ENCODE measurements at places on chromosomes 7 and 10.

- no peak for DNase-seq
Measured at GRCh38 chr7:121259826-121260225, 69.0 kb upstream of the WNT16 start.

DNA sequence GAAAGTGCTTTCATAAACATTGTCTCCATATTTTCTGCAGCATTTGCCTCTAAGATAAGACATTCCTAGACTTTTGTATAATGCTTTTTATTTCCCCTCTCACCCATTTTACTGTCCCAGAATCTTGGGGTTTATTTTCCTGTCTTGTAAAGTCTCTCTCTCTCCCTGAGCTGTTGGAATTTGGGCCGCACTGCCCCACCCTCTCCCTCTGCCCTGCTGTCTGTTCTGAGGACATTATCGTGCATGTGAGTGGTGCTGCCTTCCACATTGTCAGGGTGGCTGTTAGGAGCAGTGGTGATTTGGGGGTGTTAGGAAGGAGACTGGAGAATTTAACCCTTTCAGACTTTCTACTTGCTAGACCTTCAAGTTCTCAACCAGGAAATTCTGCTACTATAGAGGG lies 16.7 kb downstream of the LRMDA start:
- DNase-seq, result no peak

DNA sequence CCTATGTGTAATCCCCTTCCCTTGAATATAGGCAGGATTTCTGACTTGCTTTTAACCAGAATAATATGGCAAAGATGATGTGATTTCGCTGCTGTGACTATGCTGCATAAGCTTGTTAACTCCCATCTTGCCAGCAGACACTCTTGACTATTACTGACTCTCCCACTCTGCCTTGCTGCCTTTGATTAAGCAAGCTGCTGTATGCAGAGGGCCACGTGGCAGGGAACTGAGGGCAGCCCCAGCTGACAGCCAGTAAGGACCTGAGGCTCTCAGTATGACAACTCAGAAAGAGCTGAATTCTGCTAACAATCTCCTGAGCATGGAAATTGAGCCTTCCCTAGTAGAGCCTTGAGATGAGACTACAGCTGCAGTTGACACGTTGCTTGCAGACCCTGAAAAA lies 279.4 kb upstream of the CACNA2D1 start:
- DNase-seq, result no peak

DNA sequence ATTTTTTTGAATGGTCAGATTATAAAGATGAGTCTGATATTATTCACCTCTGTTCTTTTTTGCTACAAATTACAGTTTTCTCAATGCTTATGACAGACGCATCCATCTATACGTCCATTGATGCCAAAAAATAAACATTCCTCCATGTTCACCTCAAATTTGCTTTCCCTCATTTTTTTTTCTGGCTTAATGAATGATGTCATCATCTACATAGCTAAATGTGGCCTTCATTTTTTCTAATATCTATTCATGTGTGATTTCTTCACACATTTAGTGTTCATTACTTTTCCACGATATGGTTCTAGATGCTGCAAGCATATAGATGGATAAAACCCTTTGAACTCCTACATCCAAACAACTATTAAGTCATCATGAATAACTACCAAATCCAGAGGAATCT lies 163.1 kb downstream of the MAGI2 start:
- no peak for DNase-seq

GRCh38 chr7:84801396-84801795 lies 385.5 kb downstream of the SEMA3D start:
- no peak for DNase-seq

All from HFF-Myc (cell line).